ENCODE measurements at places on chromosomes 5 and 9.

GRCh38 chr5:54518146-54518817, 723 bp downstream of the SNX18 start:
- DNase-seq, result peak; percentile 78

DNA sequence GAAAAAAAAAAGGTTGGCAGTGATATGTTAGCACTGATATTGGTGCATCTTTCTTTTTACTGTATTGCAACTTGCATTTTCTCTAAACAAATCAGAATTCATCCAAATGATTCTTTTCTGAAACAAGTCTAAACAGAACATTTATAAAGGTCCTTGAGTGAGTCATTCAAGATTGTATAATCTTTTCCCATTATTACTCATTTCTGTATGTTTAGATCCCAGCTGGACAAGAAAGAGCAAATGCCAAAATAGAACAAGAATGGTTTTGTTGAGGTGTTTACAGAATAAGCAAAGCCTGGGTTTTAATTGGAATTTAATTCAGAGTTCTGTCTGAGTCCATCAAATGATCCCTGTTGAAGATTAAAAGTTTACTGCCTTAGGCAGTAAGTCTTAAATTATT, 112.3 kb downstream of the VCAN start:
- no peak for DNase-seq

DNA sequence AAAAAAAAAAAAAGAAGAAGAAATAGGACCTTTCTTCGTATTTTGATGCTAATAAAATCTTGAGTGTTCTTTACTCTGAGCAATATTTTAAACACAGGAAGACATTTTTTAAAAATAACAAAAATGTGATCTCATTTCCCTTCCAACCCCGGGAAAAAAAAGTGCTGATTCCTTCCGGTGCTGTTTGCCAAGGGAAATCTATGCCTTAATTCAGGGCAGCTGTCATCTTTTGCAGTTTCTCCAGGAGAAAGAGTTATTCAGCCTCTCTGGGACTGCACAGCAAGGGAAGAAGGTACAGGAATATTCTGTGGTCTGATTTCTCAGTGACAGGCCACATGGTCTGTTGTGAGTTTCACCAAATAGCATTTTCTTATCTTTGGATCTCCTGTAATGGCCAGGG, 291.9 kb upstream of the IRX1 start:
- no peak for DNase-seq

- DNase-seq, result no peak
Observed at GRCh38 chr9:77896269-77896937, 135.2 kb downstream of the GNAQ start.

- DNase-seq, result no peak
Observed at GRCh38 chr9:3526997-3527940, 1.5 kb upstream of the RFX3 start.

DNA sequence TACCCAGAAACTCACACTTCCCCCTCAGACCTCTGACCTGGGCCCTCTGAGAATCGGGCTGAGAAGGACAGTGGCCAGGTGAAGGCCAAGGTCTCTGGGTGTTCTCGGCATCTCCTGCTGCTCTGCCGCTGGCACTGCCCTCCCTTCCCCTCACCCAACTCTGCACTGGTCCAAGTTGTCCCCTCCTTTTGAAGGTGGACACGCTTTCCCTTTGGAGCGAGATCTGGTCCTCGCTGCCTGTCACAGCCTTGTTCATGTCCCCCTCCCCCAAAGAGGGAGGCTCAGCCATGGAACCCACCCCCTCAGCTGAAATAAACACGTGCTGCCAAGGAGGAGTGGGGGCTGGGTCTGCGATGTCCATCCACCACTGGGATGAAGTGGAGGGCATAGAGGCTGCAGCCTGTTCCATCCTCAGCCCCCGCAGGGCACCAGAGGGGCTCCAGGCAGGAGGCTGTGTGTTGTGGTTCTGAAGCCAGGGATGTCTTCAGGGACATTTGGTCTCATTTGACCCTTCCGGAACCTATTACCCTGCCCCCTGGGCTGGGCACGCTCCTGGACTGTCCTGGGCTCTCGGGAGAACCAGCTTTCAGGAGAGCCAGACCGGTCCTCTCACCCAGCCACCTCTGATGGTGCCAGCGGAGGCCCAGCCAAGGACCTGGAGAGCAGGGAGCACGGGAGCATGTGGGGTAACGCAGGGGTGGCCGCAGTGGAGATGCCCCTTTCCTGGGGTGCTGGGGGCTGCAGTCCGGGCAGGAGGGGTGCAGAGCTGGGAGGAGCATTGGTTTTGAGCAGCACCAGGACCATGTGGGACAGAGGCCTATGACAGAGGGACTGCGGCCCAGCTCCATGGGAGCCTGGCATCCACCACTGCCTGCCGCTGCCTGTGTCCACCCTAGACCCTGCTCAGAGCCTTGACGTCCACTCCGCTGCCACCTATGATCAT, 4.7 kb upstream of the LCN2 start:
- DNase-seq, result no peak

DNA sequence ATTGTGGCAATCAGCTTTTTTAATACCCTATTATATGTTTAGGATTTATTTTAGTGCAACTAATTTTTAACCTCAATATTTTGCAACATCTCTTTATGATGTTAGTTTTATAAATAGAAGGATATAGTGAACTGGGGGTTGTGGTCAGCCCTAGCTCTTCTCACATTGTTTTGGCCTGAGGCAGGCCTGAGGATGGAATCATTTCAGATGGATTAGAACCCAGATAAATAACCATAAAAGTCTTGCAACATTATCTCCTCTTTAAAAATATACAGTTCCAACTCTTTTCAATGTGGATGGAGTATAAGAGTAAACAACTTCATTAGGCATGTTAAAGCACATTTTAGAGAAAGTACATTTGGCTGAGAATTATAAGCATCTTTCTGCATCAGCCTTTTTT, 522.7 kb downstream of the NR2F1-AS1 start:
- DNase-seq, result no peak

All from GM13976 (cell line).